ENCODE measurements at places on chromosomes 11 and 22.

DNA sequence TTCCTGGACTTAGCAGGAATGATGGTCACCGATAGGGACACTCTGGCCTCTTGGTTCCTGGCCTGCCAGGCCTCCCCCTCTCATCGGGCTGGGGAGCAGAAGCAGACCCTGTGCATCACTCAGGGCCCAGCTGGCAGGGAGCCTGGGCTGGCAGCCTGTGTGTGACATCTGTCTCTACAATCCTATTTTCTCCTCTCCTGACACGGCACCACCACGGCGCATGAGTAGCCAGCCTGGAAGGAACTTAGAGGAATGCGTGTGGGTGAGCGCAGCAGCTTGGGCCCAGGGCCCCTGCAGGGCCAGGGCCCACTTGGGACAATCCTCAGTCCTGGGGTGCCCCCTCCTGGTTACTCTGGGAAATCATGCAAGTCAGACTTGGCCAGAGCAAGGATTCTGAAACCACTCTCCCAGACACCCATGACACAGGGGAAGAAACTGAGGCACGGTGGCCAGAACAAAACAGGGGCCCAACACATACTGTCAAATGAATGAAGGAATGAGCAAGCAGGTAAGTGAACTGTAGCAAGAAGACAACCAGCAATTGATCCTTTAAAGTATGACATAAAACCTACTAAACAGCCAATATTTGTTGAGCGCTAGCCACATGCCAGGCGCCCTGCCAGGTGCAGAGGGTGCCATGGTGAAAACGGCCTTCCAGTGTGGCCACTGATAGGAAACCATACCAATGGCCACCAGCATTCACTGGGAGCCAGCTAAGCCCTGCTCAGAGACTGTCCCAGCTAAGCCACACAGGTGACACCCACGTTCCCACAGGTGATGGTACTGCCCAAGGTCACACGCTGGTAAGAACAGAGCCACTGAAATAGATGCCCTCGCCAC, 13.3 kb downstream of the RSPH14 start:
- DNase-seq: peak; percentile 78

DNA sequence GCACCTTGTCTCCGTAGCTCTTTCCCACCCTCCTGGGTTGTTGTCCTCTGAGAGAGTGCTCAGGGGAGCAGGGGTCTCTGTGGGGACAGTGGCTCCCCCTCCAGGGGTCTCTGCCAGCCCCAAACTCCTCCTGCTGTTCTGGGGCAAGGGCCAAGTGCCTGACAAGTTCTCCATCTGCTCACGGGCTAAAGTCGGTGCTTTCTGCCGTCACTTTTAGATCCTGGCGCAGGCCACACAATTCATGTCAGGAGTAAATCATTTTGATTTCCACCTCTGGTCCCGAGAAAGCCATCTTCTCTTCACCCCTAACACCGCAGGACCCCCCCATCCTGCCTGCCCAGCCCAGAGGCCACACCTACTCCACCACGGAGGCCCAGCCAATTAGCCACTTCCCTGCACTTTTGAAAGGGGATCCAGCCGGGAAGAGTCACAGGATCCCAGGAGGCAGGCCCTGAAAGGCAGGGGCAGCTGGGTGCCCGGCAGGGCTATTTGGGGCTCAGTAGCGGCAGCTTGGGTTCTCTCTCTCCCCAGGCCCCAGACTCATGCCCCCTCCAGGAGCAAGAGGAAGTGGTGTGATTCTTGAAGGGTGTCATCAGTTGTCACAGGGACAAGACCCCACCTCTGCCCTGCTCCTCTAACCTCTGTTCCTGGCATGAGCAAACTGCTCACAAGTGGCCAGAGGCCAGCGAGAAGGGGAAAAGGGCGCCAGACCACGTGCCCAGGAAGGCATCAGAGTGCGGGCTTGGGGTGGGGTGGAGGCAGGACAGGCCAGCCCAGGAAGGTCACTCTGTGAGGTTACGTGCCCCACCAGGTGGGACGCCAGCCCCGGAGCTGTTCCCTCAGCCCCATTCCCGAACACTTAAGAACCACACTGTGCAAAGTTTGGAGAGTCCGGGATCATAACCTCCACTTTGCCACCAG, 1.3 kb downstream of the MACROD1 start:
- no peak for DNase-seq

DNA sequence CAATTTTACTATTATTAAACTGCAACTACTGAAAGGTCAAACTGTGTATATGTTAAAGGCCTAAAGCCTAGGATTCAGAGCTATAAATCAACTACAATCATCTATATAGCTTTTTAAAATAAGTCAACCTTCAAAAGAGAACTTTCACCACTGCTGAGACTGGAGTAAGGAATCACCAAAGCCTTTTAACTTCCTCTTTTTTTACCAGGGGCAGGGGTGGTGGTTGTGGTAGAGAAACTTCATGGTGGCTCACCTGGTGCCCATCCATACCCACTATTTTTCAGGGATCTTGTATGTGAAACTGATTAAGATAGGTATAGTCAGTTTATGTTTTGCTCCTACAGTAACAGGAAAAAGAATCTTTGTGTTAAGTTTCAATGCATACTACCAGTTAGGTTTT, 31.5 kb downstream of the TSG101 start:
- no peak for DNase-seq

DNA sequence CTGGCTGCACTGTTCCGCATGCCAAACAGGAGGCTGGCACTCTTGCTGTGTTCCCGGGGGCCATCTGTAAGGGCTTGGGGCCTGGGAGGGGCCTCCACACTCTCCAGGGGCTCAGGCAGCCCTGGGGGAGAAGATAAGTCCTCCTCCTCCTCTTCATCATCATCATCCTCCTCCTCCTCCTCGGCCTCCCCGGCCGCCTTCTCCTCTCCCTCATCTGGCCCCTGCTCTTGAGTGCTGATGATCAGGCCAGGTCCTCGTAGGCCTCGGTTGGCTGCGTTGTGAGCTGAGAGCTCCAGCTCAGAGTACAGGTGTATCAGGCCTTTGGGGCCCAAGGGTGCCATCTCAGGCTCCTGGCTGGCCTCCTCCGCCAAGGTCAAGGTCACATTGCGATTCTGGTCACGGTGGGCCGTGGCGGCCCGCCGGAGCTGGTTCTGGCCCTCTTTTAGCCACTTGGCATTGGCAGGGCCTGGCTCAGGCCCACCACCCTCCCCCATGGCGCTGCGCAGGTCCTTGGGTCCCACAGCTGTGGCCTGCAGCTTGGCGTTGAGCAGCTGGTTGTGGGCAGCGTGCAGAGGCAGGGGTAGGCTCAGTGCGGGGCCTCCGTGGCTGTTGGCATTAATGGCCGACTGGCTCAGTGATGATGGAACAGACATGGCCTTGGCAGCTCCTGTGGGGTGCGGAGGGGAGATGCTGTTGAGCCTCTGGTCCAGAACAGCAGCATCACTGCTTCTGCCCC, 8.0 kb downstream of the APBB1 start:
- DNase-seq: no peak

- no peak for DNase-seq
Observed at GRCh38 chr11:35358391-35358790, 61.0 kb downstream of the SLC1A2 start.

- DNase-seq: peak; percentile 30
Observed at GRCh38 chr11:95092549-95093324, 3.1 kb downstream of the ENDOD1 start.

DNA sequence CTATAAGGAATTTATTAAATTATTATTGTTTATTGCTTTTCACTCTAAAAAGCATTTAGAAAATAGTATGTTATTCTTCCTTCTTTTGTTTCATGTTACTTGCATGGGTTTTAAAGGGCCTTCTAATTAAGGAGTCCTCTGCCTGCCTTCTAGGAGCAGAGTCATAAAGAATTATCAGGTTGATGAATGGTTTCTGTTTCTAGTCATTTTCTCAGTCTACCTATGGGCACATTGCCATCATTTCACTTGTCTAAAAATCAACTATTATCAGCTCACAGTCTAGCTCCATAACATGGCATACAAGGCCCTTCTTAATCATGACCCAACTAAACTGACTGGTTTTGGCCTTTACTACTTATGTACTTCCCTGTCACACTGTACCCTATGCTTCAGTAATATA, 16.2 kb downstream of the DYNC2H1 start:
- no peak for DNase-seq

- no peak for DNase-seq
Observed at GRCh38 chr11:17544181-17544622, at the start of gene USH1C. Gene USH1C, minus strand, starts transcription at chr11:17544416. Its CDS starts 109 bp downstream, at chr11:17544307.

DNA sequence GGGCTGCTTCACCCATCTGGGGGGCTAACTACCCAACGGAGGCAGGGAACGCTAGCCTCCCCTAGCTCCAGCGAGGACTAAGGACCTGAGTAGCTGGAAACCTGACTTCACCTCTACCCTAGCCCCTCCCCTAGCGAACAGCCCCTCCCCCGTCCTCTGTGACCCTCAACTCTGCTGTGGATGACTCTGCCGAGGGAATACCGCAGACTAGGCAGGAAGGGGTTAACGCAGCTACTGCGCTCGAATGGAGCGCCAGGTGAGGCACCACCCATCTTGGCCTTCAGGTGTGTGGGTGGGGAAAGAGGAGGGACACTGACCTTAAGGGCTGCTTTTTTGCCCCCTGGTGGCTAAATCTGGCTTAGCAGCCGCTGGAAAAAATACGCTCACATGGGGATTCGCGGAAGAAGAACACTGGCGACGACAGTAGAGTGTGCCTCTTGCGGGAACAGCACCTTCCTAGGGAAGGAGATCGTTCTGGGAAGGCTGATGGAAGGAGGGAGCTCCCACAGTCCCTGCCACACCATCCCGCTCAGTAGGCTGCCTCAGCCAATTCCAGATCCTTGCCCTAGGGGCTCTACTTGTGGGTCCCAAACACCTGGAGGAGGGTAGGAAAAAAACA, 4.5 kb upstream of the BCL9L start:
- peak; percentile 88 for DNase-seq

DNA sequence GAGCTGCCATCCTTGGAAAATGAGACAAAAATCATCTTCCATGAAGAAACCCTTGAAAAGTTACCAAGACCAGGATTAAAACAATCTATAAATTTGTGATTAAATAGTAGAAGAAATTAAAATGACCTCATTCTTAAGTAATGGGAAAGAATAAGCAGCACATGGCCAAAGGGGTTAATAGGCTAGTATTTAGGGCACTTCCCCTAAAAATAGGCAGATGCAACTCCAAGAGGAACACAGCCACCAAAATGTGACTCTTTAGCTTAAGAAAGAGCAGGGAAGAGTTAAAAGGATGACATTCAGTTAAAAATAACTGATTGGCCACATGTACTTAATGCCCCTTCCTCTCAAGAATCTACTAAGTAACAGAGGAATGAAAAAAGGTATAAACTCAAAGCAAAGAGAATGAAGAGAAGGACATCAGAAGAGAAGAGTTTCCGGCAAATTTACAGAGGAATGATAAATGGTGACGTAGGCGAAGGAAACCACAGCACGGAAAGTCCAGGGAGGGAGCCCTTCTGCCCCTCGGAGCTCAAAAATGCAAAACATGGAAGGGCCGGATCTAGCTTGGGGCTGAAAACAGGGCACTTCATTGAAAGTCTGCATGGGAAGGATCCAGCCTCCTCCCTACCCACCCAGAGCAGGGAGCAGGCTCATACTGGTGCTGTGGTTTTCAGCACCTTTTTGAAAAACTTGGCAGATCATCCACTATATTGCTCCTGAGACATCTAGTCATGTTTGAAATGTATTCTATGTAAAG, 17.8 kb downstream of the SCUBE2 start:
- no peak for DNase-seq

- DNase-seq: no peak
Observed at GRCh38 chr11:75432911-75433321, at the start of gene KLHL35. Gene KLHL35, minus strand, starts transcription at chr11:75433203. Its CDS starts 2,574 bp downstream, at chr11:75430629.

All from CD4-positive, alpha-beta T cell treated with Interleukin-12 subunit alpha and Interleukin-12 subunit beta, for 1 hour (primary cell).